ENCODE measurements at places on chromosomes 2 and 18.

DNA sequence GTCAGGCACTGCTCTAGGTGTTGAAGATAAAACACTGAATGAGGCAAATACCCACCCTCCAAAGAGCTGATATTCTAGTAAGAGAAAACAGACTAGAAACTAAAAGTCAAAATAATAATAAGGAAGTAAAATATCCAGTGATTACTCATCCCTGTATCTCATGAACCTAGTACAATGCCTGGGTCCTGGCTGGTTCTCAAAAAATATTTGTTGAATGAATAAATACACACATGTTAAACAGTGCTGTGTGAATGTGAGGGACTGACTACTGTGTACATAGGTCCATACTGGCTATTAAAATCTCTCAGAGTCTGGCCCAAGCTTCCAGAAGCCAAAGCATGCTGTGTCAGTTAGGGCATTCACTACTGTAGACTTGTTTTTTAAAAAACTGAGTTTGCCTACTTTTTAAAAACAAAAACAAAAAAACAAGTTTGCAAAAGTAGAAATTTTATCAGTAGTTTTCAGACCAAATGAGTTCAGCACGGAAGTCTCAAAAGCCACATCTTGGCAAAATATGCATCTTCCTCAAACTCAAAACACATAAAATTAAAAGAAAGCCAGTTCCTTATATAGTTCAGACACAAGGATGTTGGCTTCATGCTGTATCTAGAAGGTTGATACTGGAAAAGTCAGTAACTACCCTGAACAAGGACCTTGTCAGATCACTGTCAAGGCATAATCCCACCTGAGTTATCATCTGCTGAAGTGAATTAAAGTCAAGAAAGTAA is 136.2 kb downstream of the THADA start:
- no peak for DNase-seq

- no peak for DNase-seq
These were observed 97.0 kb upstream of the EPAS1 start for GRCh38 chr2:46200100-46200690.

DNA sequence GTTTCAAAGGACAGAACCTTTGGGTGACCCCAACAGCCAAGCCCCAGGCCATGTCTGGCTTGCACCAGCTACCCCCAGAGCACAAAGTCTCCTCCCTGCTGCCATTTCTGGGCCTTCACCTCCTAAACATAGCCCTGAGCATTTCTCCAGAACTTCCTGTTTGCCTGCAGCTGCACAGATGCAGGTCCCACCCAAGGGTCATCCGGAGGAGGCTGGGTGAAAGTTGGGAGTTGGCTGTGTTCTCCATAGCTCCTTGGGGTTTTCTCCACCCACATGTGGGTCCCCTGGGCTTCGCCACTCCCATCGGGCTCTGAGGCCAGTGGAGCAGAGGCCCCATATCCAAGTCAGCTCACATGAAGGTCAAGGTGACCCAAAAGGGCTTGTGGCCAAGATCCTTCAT is 4.3 kb downstream of the TNP1 start:
- DNase-seq: no peak

DNA sequence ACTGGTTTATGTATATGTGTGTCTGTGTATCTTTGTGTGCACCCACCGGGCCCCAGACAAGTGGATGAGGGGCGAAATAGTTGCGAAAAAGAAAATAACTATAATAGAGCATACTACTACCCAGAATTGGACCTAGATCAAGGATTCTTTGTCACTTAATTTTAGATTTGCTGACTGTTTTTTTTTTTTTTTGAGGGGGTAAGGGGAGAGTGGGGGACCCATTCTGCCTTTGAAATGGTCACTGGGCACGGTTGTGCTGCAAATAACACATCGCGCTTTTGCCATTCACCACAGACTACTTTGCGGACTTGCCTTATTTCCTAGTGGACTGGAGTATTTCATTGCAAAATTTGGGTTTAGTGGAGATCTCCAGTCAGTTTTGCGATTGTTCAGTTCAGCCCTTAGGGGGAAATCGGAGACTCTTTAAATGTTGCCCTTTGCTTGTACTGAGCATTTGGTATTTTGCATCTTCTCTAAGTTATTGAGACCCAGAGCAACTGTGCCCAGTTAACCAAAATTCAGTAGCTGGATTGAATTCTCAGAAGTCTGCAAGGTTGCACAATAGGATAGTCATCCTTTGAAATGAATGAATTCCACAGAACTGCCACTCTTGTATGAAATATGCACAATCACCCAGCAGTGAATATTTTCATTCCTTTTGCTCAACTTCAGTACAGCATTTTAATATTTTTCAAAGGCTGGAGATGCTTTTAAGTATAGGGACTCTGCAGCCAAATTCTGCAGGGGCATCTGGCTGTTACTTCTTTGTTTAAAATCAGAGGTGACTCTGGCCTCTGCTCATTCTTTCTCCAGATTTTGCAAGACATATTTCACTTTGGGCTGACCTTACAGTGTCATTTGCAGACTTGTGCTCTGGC is 2.9 kb downstream of the TRIB2 start:
- DNase-seq: no peak

DNA sequence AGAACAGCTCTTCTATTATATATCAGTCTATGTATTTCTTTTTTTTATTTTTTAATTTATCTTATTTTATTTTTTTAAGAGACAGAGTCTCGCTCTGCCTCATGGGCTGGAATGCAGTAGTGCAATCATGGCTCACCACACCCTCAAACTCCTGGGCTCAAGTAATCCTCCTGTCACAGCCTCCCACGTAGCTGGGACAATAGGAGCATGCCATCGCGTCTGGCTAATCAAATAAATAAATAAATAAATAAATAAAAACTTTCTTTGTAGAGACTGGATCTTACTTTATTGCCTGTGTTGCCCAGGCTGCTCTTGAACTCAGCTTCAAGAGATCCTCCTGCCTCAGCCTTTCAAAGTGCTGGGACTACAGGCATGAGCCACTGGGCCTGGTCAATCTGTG is 117.0 kb downstream of the RBMS1 start:
- no peak for DNase-seq

- no peak for DNase-seq
These were observed 24.1 kb upstream of the TMEM178A start for GRCh38 chr2:39641635-39642034.

DNA sequence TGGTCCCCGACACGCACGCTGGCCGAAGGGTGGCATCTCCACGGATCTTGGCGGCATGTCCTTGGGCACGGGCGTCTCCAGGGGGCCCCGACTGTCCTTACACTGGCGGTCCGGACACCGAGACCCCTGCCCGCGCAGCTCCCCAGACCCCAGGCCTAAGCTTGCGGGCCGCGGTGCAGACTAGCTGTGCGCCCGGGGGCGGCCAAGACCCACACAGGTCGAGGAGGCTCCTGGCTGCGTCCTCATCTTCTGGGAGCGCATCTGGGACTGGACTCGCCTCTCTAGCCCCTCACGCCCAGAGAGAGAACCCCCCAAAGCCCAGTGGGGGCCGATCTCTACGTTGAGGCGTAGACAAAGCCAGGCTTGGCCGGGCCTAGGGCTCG is 475 bp upstream of the TWIST2 start:
- no peak for DNase-seq

DNA sequence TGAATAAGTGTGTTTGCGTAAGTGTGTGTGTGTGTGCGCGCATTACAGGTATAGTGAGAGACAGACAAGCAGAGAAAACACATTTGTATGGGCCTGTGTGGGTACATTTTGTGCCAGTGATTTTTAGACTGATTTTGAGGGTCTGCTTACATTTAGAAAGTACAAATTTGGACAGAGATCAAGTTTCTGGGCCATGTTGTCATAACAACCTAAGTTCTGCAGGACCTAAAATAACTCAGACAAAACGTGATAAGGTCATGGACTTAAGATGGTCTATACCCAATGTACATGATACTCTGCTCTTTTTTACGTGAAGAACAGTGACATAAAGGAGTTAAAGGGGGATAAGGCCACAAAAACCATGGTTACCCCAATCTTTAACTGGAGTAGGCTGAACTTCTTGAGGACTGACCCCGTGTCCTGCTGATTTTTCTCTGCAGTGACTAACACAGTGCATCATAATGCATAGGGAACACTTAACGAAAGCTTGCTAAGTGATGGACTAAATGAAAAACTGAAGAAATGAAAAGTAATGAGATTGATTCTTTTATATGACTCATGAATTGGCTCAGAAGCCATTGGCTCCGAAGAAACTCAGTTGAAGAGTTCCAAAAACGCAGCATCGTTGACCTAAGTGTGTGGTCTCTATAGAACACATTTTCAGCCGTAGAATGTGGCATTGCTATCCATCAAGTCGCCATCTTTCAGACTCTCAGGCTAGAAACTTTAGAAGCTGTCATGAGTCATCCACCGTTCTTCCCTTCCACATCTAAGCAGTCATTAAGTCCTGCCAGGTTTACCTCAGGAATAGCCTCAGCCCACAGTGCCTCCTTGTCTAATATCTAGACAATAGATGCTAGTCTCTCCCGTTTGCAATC is 61.6 kb upstream of the NCOA1 start:
- DNase-seq: no peak

DNA sequence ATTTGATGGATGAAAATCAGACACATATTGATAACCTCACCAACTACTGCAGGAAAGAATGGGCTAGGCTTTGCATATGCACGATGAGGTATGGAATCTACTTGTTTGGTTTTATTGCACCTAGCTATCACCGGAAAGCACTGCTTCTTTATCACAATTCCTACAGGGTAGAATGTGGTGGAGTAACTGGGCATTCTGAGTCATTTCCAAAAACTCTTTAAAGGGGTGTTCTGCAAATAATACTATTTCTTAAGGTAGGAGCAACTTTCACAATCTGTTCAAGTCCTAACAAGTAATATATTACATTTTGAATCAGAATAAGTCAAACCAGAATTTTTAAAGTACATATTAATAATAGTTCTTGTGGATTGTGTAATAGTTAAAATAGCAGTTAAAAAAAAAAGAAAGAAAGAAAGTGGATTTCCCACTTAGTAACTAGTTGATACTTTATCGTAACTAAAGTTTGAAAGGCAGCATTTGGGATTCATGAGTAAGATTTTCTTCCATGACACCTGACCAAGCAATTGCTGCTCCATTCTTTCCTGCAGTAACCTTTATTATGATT is 40.5 kb downstream of the INO80C start:
- DNase-seq: no peak

- DNase-seq: no peak
These were observed 45.9 kb downstream of the FAM171B start for GRCh38 chr2:186739739-186740138.

DNA sequence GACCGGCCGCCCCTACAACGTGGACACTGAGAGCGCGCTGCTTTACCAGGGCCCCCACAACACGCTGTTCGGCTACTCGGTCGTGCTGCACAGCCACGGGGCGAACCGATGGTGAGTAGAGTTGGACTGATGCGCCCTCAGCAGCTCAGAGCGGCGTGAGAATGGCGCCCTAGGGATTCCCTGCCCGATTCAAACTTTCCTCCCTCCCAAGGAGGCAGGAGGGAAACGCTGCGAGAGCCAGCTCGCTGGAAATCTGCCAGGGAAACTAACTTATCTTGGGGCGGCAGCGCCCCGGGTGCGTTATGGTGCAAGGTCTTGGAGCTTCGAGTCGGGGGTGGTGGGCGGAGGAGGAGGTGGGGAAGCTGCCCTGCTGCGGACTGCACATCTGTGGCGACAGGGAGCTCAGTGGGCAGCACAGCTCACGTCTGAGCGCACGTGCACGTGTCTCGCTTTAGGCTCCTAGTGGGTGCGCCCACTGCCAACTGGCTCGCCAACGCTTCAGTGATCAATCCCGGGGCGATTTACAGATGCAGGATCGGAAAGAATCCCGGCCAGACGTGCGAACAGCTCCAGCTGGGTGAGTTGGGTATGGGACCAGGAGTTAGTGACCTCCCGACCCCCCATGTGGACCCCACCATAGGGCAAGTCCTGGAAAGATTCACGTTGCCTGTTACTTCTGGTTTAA is 697 bp downstream of the ITGA4 start:
- no peak for DNase-seq

GRCh38 chr2:55231546-55232083 is 478 bp downstream of the CLHC1 start:
- no peak for DNase-seq

DNA sequence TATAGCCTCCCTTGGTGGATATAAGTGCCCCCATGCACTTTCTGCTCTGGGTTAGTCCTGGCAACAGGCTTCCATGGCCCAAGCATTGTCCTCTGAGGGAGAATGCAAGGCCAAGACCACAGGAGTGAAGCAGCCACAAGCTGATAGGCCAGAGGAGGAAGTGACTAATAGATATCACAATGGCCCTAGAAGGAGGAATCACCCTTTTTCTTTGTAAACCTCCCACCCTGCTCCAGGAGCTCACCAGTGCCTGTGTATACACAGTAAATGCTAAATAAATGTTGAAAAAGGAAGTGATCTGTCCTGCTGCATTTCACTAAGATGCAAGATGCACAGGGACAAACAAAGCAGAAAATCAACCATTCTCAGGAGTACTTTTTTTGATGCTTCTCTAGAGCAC is 49.7 kb upstream of the ABCA12 start:
- no peak for DNase-seq
